ENCODE measurements at places on chromosomes 2 and 18.

GRCh38 chr18:24928301-24928878, 423.6 kb downstream of the ZNF521 start:
- DNase-seq, result no peak

- DNase-seq, result peak; percentile 57
These were observed 24.5 kb upstream of the TGIF1 start for GRCh38 chr18:3425446-3425845.

- no peak for DNase-seq
These were observed 52.1 kb downstream of the FN1 start for GRCh38 chr2:215383652-215384279.

DNA sequence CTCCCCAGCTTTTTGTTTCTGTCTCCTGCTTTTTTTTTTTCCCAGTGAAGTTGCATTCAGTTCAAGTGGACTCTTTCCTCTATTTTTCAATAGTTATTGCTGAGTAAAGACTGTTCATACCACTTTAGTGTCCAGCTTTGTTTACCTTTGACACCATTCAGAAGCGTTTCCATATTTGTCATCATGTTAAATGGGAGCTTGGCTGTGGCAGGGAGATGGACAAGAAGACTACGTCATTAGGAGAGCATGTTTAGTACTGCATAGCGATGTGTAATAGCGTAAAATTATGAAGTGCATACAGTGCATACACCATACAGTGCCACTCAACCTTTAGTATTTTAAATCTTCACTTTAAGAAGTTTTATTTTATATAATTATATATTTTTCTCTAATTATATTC, 655.9 kb downstream of the DCC start:
- no peak for DNase-seq

DNA sequence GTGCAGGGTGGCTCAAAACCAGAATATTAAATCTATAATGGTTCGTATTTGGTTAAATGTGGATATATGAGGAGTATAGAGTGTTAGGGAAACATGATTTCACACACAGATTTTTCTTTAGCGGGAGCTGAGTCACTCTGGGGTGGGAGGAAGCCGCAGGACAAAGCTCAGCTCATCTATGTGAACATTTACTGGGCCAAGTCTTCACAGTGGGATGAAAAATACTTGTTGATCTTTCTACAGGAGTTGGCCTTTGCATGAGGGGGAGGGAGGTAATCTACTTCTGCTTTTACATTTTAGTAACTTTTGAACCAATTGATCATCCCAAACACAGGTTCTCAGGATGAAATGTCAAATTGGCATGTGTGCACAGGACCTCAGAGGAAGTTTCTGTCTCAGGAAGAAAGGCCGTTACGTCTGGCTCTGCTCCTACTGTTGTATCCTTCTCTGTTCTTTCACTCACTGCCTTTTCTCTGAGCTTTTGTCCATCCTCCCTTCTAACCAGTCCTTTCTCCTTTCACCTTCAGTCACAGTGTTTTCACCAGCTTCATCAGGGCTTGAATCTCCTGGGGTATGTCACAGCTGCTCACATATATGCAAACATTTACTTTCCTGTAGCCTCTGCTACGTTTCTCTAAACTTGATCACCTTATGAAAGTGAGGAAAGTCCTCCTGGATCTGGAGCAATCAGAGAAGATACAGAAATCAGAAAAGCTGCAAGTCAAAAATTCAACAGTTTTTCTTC, 943.3 kb upstream of the FANCL start:
- peak; percentile 23 for DNase-seq

GRCh38 chr2:152425765-152426727, 91.1 kb downstream of the FMNL2 start:
- DNase-seq, result no peak

DNA sequence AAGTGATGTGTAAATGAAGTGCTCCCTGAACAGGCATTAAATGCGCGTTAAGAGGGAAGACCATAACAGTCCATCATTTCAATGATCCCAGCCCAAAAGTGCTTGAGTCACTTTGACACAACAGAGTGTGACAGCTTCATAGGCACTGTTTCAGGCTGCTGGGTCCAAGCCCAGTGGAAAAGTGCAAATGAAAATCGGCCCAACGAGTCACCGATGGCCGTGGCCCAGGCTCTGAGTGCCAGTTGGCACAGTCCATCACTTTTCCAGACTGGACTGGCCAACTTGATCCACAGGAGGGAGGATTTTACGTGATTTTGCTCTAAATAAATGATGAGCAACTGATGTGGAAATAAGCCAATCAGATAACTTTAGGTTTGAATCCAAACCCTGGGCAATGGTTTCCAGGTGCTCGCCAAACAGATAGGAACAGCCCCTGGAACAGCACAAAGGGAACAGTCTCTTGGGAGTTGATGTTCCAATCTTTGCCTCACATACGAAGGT, 114.0 kb downstream of the SP3 start:
- DNase-seq, result no peak

GRCh38 chr2:6657855-6658254, 207.9 kb downstream of the CMPK2 start:
- DNase-seq, result no peak

GRCh38 chr2:235669269-235669831, 175.5 kb downstream of the AGAP1 start:
- DNase-seq, result peak; percentile 55

DNA sequence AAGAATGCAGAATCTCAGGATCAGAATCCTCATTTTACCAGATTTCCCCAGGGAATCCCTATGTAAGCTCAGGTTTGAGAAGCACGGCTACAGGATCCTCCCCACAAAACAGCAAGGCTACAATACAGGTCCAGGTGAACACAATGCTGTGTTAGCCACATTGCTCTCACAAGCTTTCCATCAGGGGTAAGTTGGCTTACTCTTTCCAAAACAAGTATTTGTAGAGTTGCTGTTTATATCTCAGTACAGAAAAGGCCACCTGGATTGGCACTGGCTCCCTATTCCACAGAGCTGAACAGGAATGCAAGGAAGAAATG, 11.0 kb downstream of the SPRED2 start:
- DNase-seq, result no peak

- no peak for DNase-seq
These were observed 624.8 kb upstream of the RAB6C start for GRCh38 chr2:129354631-129355030.

DNA sequence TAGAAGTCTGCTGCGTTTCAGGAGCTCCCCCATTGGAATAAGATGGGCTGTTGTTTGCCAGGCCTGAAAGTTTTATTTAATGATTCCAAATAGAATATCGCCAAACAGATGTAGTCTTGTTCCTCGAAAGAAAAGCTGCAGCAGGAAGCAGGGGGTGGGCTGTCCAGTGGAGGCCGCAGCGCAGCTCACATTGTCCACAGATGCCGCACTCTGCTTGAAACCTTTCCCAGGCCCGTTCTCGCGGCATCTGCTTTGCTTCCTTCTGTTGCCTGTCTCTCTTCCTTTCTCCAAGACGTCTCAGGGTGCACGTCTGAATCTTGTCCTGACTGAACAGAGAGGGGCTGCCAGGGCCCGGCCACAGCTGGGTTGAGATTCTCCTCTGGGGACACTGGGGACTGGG, 12.4 kb upstream of the IGFBP2 start:
- no peak for DNase-seq

- no peak for DNase-seq
These were observed 107.4 kb downstream of the ARL6IP6 start for GRCh38 chr2:152825834-152826233.

DNA sequence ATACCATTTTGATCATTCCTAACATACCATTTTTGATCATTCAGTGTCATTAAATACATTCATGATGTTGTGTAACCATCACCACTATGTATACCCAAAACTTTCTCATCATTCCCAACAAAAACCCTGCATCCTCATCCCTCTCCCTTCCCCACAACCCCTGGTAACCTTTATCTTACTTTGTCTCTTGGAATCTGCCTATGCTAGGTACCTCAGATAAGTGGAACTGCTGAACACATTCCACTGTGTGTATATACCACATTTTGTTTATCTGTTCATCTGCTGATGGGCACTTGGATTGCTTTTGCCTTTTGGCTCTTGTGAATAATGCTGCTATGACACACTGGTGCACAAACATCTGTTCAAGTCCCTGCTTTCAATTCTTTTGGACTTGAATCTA, 83.8 kb upstream of the TFCP2L1 start:
- no peak for DNase-seq

GRCh38 chr2:181306785-181307184, 150.4 kb upstream of the ITGA4 start:
- DNase-seq, result peak; percentile 31

DNA sequence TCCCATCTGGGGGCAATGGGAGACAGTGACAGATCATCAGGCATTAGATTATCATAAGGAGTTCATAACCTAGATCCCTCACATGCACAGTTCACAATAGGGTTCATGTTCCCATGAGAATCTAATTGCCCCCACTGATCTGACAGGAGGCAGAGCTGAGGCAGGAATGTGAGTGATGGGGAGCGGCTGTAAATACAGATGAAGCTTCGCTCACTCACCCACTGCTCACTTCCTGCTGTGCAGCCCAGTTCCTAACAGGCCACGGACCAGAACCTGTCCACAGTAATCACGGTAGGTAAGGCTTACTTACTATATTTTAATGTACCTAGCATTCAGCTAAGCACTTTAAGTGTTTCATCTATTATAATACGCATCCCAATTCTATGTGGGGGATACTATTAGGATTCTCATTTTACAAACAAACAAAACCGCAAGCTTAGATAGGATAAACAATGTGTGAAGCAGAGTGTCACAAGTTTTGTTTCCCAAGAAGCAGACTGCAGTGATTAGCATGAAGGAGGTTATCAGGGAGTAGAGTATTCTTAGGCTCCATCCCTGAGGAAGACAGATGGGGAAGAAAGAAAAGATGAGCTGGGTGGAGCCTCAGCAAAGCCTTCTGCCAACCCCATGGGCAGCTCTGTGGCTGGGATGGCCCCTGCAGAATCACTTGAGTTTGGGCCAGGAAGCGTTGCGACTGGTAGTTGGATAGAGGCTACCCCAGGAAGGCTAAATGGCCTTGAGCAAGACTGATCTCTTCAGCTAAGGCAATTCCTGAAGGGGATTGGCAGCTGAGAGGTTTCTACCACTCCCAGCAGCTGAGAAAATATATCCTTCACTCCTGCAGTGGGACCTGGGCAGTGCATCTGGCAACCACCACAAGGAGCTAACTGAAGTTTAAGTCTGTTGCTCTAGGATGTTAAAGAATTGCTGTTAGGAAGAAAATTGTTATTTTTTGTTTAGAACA, 133.1 kb downstream of the MREG start:
- DNase-seq, result no peak

- DNase-seq, result no peak
These were observed 53.5 kb downstream of the TEX51 start for GRCh38 chr2:126952216-126952615.

GRCh38 chr2:196404276-196404675, 232.9 kb upstream of the STK17B start:
- no peak for DNase-seq

DNA sequence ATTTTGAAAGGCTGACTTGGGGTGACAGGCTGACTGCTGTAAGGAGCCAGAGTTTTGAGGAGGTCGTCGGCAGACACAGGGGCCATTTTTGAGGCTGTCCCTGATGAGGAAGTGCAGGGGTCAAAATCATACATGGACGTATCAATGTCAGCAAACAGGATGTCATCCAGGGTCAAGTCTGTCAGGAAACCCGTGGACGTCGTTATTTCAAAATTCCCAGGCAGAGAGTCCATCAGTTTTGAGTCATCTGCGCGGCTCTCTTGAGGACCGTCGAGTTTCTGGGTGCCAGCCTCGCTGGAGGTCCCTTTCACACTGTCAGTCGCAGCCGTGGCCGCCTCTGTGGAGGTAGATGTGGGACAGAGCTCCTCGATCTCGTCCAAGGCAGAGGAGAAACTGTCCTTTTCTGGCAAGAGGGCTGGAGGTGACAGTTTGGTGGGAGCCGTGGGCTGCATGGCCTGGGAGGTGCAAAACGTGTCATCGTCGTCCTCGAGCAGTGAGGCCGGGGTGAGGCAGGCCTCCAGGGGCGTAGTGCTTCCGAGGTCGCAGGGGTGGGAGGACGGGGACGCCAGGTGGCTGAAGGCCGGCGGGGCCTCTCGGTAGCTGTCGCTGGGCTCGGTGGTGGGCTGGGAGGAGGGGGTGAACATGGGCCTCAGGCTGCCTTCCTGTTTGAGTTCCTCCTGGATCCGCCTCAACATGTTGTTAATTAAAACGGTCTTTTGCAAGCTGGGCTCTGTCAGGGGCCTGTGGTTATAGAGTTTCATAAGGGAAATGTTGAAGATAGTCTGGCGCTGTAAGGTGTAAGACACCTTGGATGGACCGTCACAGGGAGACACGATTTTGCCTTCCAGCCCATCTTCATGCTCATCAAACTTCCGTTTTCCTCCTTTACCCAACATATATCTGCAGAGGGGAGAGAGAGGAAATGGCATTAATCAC, 17.5 kb downstream of the SERTAD2 start:
- DNase-seq, result peak; percentile 43

Measured in hematopoietic multipotent progenitor cell treated with erythropoietin and hydrocortisone succinate and interleukin-3 and kit ligand, for 6 days (in vitro differentiated cells).